ENCODE measurements at places on chromosomes 7 and 10.

DNA sequence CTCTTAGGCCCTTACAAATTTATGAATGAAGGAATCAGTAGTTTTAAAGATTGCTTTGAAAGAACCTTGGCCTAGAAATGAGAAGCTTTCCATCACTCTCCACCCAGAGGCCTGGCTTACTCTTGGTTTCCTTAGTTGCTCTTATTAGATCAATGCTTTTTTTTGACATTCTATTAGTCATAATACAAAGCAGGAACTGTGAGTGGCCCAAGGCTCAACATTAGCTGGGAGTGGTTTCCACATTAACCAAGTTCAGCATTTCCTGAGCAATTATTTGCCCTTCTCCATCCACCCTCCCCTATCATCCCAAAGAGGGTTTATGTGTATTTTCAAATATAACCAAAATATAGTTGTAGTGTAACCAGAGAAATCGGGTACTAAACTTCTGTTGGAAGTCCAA lies 103.4 kb upstream of the FAM204A start:
- no peak for DNase-seq

DNA sequence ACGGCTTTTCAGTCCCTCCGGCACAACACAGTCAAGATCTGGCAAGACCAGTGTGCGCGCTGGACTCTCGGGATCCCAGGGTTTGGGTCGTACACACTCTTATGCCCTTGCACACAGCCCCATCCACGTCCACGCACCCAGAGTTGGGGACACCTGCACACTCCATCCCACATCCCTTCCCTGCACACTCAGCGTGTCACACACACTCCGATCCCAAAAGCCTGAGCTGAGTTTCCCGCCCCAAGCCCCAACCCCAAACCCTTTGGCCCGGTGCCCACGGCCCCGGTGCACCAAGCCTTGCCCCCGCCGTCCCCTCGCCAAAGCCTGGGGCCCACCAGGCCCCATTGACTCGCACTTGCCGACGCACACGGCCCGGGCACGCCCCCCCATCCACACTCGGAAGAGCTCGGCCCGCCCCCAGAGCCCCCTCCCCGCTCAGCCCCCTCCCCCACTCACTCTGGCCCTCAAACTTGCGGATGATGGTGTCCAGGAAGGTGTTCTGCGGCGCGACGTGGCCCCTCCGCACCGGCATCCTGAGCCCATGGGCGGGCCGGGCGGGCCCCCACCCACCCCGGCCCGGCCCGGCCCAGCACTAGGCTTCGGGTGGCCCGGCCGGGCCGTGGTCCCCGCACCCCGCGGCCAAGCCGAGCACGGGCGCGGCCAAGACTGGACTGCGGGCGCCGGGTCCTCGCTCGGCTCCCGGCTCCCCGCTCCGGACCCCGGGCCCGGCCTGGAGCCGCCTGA lies 567 bp downstream of the KCNH2 start:
- peak; percentile 39 for DNase-seq

GRCh38 chr7:18927134-18927533 lies 190.3 kb downstream of the TWIST1 start:
- DNase-seq = no peak

DNA sequence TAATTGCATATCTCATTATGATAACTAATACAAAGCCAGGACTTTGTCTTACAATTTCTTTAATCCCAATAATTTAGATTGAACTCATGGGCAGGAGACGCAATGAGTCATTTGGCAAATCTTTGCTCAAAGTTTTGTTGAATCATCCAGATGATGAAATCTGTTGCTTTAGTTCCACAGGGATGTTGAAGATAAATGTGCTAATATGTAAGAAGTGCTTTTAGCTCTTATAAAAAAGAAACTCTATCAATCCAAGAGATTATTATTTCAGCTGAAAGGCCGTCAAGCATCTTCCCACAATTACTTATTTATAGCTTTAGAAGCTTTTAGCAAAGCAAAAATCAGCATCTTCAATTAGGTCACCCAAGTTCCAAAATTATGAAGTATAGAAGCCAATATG lies 36.8 kb upstream of the ANK3 start:
- DNase-seq = no peak

- DNase-seq = no peak
Observed at GRCh38 chr7:54701982-54702381, 57.0 kb downstream of the SEC61G start.

GRCh38 chr10:97270523-97271154 lies 21.8 kb downstream of the ARHGAP19 start:
- DNase-seq = no peak

GRCh38 chr7:144474363-144474762 lies 70.9 kb upstream of the NOBOX start:
- no peak for DNase-seq

All from NCI-H1092 treated with DMSO at 0.1 percent for 48 hours (cell line).